ENCODE measurements at places on chromosomes 6 and 20.
A peak's percentile ranks its signal among the peaks of the same experiment; 100 is the strongest.

GRCh38 chr6:164039954-164040375 lies 625.4 kb downstream of the QKI start:
- DNase-seq: peak; percentile 30

- DNase-seq: no peak
Observed at GRCh38 chr20:51440589-51440988, 101.9 kb downstream of the NFATC2 start.

- no peak for DNase-seq
Observed at GRCh38 chr6:88722686-88723085, 240.7 kb downstream of the RNGTT start.

- no peak for DNase-seq
Observed at GRCh38 chr6:77463861-77464494, 687 bp upstream of the HTR1B start.

DNA sequence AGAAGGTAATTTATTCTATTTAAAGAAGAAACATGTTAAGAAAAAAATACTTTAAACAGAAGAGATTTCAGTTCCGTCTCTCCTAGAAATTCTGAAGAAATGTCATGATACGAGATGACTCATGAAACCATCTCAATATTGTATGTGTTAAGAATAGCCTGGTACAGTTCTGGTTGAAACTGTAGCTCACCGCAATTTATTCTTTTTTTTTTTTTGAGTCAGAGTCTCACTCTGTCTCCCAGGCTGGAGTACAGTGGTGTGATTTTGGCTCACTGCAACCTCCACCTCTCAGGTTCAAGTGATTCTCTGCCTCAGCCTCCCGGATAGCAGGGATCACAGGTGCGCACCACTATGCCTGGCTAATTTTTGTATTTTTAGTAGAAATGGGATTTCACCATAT lies 103.3 kb downstream of the ARHGAP18 start:
- DNase-seq: no peak

GRCh38 chr20:3479759-3480615 lies 9.2 kb downstream of the ATRN start:
- no peak for DNase-seq

DNA sequence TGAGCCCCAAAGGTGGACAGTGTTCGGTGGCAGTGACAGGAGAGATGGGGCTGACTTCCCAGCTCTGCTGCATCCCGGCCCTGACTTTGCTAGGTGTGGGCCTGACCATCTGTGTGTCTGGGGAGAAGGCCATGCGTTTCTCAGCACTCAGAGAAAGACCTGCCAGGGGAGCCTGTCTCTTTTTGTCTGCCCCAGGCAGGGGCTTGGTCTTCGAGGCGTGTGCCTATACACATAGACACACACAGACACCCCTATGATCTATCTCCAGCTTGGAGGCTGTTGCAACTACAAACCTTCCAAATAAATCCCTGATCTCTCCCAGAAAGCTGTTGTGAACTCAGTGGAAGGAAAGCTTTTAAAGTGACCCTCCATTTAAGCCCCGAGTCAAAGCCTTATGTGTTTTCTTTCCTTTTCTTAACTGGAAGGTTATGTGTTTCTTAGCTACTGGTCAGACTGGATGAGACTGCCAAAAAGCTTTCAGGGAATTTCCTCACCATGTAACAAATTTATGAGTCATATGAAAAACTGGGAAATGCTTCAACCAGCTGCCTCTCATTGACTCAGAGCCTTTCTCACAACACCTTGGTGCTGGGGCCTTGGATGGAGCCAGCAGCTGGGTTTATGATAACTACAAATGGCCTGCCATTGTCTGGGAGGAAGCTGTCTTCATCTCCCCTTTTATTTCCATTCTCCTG lies 102.6 kb downstream of the CDC5L start:
- peak; percentile 55 for DNase-seq

- no peak for DNase-seq
Observed at GRCh38 chr6:156974830-156975261, 197.7 kb downstream of the ARID1B start.

- no peak for DNase-seq
Observed at GRCh38 chr6:22436134-22436533, 133.2 kb upstream of the HDGFL1 start.

GRCh38 chr6:10719296-10719963 lies 3.4 kb upstream of the TMEM14C start:
- no peak for DNase-seq

- DNase-seq: no peak
Observed at GRCh38 chr6:19413323-19413722, 423.8 kb upstream of the ID4 start.

- DNase-seq: no peak
Observed at GRCh38 chr6:1599469-1599868, 10.2 kb upstream of the FOXC1 start.

DNA sequence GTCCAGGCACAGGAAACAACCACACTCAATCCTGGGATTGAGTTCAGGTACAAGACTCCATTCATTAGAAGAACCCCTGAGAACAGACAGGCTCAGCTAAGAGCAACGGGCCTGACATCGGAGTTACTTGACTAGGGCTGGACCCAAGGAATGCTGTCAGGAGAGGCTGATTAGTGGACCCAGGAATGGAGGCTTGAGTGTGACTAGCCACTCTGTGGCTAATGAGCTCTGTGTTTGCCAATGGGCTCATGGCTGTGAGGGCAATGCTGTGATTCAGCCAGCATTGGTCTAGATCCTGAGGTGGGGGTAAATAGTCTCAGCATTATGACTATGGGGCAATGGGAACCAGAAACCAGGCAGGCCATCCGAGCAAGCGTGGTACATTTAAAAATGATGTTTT lies 71.8 kb downstream of the RIOK1 start:
- no peak for DNase-seq

DNA sequence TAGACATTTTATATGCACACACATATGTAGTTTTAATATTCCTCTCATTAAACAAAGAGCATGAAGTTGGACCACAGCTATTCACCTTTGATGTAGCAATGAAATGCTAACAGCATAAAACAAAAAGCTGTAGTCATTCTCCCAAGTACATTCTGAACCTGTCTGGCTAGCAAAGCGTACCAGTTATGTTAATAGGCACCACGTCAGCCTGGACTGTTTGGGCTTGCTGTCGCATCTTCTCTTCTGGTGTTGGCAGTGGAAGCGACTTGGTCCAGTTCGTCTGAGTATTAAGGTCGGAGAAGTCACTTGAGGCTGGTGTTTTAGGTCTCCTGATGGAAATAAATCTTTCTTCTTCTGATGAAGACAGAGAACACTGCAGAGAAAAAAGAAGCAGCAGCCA lies 42.8 kb downstream of the HEBP2 start:
- DNase-seq: no peak

- peak; percentile 32 for DNase-seq
Observed at GRCh38 chr6:8858854-8859331, 423.5 kb upstream of the SLC35B3 start.

- DNase-seq: no peak
Observed at GRCh38 chr6:28401172-28401571, 1.6 kb upstream of the ZSCAN12 start.

- DNase-seq: no peak
Observed at GRCh38 chr6:131724114-131724513, 13.3 kb upstream of the CTAGE9 start.

DNA sequence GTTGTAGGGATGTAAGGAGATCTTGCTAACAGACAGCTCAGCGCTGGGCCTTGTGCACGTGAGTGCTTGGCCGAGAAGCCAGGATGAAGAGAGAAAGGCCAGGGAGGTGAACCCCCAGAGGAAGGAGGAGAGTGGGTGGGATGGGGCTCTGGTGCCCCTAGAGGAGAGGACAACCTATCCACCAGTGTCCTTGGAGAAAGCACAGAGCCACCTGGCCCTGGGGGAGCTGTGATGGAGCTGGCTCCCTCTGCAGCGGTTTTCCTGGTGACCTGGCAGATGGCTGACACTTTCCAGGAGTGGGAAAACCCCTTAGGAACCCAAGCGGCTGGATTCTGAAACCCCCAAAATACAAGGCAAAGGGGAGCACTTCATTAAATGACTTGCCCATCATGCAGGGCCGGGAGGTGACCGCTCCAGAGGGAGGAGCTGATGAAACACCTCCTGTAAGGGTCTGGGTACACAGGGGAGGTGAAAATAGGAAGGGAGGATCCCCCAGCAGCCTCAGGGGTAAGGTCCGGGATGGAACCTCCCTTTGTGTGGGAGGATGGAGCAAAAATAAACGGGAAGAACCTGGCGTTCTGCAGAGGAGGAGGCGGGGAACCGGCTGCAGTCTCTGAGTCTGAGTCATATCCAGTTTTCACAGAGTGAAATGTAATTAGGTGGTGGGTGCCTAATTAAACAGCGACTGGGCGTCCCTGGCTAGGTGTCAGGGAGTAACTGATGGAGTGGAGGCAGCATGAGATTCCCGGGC lies 80.4 kb downstream of the SULF2 start:
- no peak for DNase-seq

- DNase-seq: no peak
Observed at GRCh38 chr6:41336824-41337223, 1.4 kb downstream of the NCR2 start.

DNA sequence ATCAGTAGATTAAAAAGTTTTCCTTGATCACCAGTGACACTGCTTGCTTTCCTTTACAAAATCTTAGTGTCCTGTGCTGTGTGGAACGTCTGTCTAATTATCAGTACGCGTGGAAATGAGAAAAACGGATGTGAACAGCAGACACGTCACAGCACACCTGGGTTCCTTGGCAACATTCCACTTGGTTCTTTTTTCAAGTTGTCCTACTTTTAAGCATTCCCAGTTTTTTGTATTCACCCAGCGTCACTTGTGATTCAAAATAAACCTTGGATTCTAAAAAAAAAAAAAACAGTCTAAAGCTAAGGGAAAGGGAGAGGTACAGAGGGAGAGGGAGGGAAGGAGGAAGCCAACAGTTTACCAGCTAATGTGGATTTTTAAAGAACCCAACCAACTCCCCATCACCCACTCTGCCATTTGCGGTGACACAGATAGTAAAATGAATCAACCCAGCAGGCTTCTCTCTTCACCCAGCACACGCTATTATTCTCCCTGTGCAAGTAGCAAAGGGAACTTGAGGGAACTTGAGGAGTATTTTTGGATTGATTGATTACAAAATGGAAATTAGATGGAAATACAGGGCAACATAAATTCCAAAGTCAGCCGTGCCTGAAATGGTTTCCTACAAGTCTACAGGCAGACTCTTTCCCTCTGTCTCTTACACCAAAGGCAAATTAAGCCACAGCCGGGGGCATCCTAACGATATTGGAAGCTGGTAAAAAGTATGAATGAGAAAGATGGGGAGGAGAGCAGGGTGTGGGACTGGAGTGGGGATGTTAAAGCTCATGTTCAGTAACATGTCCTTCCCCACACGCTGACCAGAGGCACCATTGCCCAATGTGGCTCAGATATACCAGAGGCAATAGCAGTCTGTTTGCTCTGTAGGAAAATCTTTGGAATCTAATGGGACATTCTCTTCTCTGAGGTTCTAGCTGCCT lies 129.8 kb downstream of the SASH1 start:
- no peak for DNase-seq

DNA sequence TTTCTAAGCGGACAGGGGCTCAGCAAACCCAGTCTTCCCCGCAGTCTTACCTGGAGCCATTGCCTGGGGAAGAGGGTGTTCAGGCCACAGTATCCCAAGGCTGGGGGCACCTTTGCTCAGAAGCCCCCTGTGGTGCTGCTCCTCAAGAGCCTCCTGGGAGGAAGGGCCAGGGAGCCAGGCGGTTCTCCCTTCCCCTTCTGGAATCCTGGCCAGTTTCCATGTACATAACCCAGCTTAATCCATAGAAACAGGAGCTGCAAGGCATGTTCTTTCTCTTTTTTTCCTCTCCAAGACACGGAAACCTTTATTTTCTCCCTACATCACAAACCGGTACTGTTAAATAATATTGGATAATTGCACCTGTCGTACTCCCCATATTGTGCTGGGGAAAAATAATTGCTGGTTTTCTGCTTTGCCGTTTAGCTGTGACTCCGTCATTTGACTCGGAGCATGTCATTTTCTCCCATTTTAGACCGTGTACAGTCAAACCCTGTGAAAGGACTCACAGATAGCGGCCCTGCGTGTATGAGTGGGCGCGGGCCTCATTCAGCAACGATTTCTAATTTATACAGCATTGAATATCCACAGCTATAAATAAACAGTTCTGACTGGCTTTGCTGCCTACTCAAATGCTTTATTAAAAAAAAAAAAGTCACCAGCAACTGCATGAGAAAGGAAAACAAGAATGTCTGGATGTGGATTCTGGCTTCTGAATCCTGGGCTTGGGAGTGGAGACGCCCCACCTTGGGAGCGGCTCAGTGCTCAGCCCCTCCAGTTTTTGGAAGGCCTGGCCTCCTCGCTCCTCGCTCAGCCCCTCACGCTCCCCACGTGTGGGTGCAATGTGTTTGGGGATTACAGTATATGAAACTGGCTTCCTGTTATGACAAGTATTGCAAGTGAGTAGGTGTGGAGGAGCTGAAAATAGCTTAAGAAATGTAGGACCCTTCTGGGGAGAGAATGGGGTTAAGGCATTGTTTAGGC lies 67.3 kb downstream of the ADTRP start:
- no peak for DNase-seq

- DNase-seq: no peak
Observed at GRCh38 chr6:28207510-28208110, 17.5 kb upstream of the ZSCAN9 start.

- DNase-seq: no peak
Observed at GRCh38 chr6:137414599-137414998, 79.6 kb downstream of the OLIG3 start.

GRCh38 chr6:43494321-43494720 lies 15.8 kb downstream of the LRRC73 start:
- no peak for DNase-seq

GRCh38 chr6:2752477-2753109 lies 1.9 kb upstream of the MYLK4 start:
- no peak for DNase-seq

DNA sequence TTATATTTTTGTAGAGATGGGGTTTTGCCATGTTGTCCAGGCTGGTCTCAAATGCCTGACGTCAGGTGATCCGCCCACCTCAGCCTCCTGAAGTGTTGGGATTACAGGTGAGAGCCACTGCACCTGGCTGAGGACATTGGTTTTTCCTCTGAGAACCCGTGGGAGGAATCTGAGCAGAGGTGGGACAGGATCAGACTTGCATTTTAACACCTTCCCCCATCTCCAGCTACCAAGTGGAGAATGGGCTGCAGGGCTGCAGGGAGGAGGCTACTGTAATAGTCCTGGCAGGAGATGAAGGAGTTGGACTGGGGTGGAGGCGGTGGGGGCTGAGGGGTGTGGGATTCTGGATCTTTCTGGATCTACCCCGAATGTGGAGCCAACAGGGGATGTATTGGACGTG lies 24.5 kb downstream of the FAM110A start:
- no peak for DNase-seq

DNA sequence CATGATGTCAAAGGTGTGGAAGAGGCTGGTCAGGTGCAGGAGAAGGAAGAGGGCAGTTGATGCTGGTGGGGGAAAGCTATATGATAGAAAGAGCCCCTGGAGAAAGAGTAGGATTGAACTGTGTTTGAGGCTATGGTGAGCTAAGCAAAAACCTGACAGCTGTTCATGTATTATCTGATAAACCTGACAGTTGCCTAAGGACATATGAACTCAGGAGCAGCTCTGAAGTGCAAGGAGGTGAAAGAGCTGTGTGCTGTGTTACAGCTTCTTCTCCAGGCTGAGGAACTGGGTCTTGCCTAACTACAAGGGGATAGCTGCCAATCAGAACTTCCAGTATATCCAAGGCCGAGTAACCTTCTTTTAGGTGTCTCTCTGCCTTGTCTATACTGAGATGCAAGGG lies 81.8 kb downstream of the LCA5 start:
- no peak for DNase-seq

Measured in renal cortex interstitium (tissue), 15 donors.